GM03348 (cell line): ENCODE measurements at places on chromosomes 7 and 10.
A peak's percentile ranks its signal among the peaks of the same experiment; 100 is the strongest.

DNA sequence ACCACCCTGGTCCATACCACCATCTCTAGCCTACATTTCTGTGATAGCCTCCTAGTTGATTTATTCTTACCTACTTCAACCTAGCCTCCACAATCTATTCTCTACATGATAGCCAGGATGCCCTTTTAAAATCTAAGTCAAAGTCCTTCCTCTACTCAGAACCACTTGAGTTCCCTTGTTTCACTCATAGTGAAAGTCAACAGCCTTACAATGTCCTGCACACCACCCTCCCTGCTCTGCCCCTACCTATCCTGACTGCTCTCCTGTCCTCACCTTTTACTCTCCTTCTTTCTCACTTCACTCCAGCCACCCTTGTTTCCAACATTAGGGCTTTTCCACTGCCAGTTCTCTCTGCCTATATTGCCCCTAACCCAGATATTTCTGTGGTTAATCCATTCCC lies 146.7 kb downstream of the GRM3 start:
- no peak for DNase-seq

GRCh38 chr10:71742301-71743088 lies 22.9 kb upstream of the C10orf105 start:
- no peak for DNase-seq

DNA sequence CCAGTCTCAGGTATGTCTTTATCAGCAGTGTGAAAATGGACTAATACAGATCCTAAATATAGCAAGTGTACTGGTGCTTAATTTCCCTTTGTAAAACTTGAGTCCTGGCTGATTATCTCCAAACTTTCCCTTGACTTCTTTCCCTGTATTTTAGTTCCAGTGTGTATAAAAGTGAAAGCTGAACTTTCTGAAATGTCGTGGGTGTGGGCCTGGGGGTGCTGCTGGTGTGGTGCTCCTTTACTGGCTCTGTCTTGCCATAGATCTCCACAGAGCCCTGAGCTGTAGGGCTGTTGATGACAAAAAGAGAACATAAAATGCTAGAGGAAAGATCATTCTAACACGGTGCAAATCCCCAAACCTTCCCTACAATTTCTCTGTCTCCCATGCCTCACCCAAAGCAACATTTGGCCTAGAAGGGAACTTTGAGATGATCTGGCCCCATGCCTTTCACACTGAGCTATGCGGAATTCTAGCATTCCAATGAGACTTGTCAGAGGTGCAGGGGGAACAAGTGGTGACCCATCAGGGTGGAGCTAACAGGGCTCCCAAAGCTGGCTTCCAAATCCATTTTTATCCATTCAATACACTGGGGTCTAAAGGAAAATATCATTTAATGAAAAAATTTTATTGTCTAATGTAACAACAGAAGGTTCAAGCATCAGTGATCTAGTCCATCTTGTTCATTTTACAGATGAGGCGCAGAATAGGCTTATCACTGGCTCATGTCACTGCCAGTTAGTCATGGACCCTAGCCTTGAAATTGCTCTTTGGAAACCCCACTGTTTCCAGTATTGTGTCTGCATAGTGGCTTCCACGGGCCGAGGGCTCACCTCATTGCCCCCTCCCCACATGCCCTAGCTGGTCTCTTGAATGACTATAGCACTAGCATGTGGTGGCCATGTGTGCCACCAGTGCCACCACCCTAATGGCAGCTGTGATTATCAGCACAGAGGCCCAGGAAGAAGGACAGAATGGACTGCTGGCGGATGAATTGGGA lies 1000.9 kb downstream of the LRMDA start:
- peak; percentile 89 for DNase-seq

- DNase-seq: peak; percentile 71
Measured at GRCh38 chr10:88651101-88651551, 13.1 kb upstream of the LIPF start.

- no peak for DNase-seq
Measured at GRCh38 chr10:126580873-126581647, 89.4 kb downstream of the C10orf90 start.

DNA sequence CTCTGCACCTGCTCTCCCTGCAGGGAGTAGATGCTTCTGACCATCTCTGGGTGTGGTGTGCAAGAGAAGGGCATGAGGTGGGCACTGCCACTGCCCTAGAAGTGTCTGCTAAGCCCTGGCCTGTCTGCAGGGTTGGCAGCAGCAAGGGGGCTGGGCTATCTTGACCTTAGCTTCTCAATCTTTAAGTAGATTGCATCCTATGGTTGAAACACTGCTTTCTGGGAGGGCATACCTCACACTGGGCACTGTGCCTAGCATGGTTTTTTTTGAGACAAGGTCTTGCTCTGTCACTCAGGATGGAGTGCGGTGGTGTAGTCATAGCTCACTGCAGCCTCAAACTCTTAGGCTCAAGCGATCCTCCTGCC lies 54.9 kb downstream of the CLIP2 start:
- no peak for DNase-seq

DNA sequence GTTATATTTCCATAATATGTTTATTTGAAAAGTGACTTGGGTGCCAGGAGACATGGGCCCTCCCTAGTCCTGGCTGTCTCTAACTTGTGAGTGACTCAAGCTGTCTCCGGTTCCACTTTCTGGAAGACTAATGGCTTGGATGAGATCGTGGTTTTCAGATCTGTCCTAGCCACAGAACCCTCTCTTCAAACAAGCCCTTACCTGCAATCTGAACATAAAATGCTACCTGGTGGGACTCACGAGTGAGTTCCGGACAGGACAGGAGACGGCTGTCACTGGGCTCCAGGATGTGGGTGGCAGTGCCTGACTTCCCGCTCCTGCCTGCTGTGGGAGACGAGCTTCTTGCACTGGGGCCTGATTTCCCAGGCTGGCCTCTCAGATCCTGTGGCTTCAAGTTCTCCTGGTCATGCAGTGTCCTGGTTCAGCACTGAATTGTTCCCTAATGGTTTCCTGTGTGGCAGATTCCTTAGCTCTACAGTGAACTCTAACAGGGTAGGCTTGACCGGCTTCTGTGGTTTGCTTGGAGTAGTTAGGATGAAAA lies 26.0 kb upstream of the PFKFB3 start:
- DNase-seq: no peak

DNA sequence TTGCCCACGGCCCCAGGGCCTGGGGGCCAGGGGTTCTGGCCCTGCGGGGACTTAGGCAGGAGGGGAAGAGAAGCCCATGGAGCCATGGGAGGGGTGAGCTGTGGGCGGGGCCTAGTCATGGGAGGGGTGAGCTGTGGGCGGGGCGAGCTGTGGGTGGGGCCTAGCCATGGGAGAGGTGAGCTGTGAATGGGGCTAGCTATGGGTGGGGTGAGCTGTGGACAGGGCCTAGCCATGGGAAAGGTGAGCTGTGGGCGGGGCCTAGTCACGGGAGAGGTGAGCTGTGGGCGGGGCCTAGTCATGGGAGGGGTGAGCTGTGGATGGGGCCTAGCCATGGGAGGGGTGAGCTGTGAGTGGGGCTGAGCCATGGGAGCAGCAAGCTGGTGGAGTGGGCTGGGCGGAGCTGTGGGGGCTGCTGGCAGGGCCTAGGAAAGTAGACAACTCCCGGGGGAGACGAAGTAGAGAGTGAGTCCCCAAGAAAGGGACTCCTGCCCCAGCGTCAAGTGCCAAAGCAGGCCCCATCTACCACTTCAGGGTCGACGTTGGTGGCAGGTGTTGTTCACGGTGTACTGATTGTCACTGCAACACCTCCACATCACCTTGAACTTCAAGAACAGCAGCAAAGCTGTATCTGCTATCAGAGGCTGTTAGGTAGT lies 19.2 kb upstream of the TTYH3 start:
- DNase-seq: no peak

GRCh38 chr10:85649461-85649860 lies 717.1 kb downstream of the GRID1 start:
- no peak for DNase-seq

- peak; percentile 90 for DNase-seq
Measured at GRCh38 chr10:34908481-34908880, 93.4 kb upstream of the PARD3 start.

GRCh38 chr7:54877683-54878082 lies 118.7 kb upstream of the SEC61G start:
- no peak for DNase-seq

GRCh38 chr10:60424971-60425370 lies 35.3 kb upstream of the ANK3 start:
- DNase-seq: no peak

DNA sequence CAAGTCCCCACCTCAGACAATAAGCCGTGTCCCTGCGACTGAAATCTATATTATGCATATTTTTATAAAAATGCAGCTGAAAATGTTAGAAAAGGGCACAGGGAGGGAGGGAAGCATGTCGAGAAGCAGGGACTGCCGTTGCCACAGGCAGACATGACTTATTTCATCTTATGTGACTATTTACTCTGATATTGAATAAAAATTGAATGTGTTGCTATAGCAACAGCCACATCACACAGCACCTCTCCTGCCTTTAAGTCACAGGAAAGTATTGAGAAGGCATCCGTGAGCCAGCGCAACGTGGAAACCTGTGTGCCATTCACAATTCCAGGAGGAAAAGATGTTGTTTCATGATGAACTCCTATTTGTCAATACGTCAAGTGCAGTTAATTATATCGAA lies 549.5 kb downstream of the DNAJB6 start:
- DNase-seq: no peak

DNA sequence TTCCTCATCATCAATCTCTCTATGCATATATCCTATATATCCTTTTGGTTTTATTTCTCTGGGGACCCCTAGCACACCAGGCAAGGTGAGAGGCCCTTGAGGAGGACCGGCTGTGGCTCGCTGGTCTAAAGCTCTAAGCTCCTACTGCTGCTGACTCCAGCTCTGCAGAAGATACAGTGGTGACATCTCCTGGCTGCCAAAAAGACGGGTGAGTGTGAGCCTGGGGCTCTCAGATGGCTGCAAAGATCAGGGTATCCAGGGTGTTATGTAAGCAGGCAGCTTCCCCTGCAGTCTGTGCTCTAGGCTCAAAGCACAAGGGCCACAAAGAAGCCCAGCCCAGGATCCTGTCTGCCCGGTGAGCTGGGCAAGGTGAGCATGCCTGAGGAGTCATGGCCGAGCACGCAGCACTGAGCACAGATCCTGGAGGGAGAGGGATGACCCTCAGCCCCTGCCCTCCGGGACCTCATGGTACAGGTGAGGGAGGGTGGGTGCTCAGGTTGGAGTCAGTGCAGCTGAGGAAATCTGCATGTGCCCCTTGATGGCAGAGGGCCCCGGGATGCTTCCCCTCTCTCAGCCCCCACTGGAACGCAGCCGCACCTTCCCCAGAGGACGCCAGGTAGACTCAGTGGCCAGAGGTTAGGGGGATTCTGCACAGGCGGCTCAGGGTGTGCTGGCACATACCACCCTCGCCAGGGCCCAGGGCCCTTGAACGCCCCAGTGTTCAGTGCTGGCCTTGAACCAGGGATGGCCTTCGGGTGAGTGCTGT lies 95.4 kb upstream of the INSIG1 start:
- no peak for DNase-seq

DNA sequence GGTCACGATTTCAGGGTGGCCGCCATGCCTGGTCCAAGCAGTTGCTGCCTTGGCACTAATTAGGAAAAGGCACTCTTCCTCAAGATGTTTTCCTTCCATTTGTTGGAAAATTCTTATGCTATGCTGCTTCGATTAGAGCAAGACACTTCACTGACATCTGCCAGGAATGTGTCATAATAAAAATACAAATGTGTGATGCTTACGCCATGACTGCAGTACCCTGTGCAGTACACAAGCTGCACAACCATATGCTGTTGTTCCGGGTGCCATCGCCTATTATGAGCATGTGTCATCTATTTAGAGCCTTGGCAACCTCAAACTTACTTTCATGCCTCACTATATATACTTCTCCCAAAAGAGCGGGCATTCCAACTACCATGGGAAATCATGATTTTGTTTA lies 14.9 kb upstream of the MPP7 start:
- no peak for DNase-seq

GRCh38 chr10:27360581-27361172 lies 120.1 kb upstream of the ACBD5 start:
- DNase-seq: peak; percentile 43

- DNase-seq: peak; percentile 24
Measured at GRCh38 chr7:102396710-102397019, 502 bp downstream of the PRKRIP1 start.

- DNase-seq: no peak
Measured at GRCh38 chr10:132880128-132880981, 62.0 kb downstream of the CFAP46 start.

- DNase-seq: no peak
Measured at GRCh38 chr10:132616170-132616995, 78.8 kb downstream of the INPP5A start.

DNA sequence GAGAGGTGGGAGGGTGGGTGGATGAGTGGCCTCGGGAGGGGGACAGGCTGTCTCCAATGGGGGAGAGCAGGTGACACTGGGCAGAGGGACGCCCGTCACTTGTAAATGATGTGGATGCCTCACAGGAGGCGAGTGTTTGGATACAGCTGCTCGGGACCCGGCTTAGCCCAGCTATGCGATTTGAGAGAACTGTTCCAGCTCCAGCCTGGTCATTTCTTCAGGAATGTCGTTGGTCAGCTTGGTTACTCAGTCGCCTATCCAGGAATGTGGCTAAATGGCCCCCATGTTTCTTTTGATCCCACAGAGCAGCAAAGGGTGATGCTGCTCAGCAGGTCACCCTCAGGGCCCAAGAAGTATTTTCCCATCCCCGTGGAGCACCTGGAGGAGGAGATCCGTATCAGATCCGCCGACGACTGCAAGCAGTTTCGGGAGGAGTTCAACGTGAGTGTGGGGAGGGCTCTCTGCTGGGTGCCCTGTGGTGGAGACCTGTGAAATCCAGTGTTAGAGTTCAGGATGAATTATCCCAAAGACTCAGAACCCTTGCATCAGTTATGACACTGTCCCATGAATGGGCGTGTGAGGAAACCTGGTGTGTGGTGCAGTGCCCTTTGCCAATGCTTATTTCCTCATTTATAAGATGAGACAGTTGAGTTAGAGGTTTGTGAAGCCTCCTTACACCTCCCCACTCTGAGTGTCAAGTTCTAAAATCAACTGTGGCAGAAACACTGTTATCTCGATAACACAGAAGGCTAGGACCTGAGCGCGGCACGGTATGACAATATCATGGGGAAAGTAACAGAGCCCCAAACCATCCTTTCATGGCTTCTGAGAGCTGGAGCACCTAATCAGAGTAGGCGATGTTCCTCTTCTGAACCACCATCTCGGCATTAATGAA lies 76.8 kb downstream of the MKI67 start:
- DNase-seq: no peak
